ACHN (cell line): ENCODE measurements at places on chromosomes 5 and 9.

DNA sequence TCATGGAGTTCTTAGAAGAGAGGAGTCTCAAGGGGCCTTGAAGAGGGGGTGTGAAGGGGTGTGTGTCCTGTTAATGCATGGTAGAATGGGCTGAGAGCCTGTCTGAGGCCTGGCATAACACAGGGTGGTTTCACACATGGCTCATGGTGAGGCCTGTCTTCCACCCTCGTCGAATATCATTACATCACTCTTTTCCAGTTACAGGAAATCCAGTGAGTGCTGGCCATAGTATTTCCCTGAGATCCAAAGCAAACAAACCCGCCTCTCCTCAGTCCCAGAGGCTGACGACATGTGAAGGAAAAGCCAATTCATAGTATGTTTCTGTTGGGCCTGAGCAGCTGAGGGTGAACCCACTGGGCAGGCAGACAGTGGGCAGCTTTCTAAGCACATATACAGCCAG lies 159.4 kb upstream of the NR3C1 start:
- no peak for DNase-seq

DNA sequence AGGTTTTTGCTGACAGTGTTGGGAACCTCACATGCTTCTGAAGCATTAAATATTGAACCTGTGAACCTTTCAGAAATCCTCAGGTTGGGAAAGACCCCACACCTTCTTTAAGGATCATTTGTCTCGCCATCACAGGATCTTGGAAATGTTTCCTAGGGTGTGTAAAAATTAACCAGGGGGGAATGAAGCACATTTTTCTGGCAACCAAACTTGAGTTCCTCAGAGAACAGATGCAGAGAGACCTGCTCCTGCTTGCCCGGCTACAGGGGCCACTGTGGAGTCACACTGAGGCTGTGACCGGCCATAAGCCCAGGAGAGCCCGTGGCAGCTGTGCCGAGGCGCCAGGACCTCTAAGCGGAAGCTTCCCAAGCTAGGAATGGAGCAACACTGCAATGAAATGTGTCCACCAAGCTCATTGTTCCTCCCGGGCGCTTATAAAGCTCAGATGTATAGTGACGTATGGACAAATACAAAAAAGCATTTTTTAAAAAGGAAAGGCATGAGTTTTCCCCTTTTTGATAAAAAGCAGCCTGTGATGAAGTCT lies 7.7 kb downstream of the CXCL14 start:
- peak; percentile 25 for DNase-seq

DNA sequence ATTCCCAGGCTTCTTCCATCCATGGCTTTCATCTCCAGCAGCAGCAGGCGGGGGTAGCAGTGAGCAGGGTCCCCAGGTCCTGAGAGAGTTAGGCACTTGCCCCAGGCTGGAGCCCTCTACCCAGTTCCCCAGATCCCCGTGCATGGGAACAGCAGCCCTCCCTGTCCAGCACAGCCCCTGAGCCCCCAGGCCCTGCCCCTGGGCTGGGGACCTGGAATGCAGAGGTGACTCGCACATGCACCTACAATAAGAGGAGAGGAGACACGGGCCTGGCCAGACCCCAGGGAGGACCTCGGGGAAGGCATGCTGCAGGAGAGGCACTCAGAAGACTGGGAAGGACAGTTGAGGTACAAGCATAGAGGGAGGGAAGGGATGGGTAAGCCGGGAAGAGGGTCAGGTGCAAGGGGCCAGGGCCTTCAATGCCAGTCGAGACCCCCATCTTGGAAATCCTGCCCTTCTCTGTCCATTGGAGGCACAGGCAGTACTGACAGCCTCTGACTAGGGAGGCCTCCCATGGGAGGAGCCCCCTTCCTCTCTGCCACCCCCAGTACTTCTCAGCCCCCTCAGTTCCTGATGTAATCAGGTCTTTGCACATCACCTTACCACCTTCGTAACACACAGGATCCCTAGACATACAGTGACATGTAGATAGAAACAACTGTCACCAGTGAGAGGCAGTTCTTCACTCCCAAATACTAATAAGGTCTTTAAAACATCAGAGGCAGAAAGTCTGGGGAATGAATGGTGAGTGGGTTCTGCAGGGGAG lies 135.3 kb upstream of the LMX1B start:
- DNase-seq = no peak

DNA sequence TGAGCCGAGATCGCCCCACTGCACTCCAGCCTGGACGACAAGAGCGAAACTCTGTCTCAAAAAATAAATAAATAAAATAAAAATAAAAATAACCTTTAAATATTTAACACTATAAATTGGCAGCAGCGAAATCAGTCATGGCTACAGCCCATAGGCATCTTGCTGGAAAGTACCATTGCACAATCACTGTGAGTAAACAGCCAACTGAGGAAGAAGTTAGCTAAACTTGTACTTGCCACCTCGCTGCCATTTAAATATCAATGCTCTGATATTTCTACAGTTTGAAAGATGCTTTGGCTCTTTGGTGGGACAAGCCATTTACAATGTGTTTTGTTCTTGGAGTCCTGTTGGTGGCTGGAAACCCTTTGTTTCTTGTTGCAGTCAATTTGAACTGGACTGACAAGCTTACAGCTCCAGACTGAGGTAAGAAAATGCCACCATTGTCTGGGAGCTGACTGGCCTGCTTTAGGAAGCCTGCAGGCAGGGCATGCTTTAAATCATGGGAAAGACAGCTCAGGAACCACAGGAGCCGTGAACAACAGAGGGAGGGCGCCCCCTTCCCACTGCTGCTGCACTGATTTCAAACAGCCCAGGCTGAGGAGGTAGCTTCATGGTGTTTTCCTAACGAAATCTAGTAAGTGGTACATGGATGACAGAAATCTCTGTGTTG lies 322.8 kb upstream of the RFX3 start:
- DNase-seq = peak; percentile 3

DNA sequence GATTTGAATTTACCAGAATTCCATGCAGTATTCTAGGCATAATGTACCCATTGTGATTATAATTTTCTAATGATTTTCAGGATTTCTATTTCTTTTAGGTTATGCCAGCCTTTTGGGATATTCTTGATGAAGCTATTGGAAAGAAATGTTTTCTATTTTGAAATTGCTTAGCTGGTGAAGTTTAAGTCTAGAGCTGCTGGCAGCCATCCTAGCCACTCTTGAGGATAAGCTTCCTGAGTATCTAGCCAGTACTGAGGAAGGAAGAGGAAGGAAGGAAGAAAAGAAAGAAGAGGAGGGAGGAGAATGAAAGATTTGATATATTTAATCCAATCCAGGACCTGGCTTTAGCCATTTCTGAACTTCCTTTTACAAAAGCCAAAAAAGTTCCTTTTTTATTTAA lies 142.1 kb upstream of the DAB2 start:
- DNase-seq = no peak

- no peak for DNase-seq
These were observed 46.0 kb downstream of the ENTREP1 start for GRCh38 chr9:69371001-69371400.
